RCC 7860 (cell line): ENCODE measurements at places on chromosomes 6 and 20.
A peak's percentile ranks its signal among the peaks of the same experiment; 100 is the strongest.

DNA sequence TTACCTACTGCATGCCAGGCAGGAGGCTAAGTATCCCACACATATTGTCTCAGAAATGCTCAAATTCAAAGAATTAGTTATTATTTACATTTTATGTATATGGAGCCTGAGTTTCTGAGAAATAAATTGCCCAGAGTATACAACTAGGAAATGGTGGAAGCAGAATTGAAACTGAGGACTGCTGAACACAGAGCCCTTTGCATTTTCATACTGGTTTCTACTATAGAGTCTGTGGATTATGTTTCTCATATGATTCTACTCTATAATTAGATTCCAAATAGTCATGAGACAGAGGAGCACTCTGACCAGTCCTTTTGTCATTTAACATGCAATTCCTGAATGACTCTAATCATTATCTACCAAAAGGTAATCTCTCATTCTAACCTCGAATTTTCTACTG is 254.3 kb downstream of the LMBRD1 start:
- DNase-seq, result no peak

GRCh38 chr6:143337201-143337949 is 113.1 kb downstream of the ADAT2 start:
- DNase-seq, result no peak

DNA sequence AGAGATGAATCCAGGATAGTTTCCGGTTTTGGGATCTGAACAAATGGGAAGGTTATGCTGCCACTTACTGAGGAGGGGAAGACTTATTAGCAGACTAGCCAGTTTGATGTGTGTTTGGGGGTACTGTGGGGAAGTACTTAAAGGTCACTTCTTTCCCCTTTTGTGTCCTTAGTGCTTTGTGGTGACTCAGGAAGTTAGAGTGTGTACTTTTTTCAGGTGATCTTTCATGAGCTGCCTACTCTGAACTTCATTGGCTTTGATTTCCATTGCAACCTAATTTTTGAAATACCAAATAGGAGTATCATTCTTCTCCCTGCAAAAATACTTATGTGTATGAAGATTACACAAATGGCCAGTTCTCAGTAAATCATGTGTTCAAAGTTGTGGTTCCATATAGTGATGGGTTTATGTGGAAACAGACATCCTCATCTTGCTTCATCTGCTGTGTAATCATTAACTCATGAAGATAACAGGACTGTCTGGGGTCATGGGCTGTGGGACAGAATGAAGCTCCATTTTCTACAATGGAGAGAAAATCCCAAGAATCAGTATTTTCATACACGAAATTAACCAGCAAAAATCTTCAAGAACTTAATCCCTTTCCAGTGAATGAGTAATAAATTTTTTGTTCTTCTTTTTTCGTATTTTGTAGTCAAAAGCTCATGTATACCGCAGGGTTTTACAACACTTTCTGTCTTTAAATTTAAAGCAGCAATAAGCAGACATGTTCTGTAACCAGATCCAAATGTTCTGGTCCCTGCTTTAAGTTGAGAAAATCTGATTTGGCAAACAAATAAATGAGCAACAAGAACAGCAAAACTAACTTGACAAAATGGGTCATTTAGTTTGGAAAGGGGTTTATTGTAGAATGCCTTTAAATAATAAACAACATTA is 272.2 kb upstream of the FLRT3 start:
- DNase-seq, result peak; percentile 27

DNA sequence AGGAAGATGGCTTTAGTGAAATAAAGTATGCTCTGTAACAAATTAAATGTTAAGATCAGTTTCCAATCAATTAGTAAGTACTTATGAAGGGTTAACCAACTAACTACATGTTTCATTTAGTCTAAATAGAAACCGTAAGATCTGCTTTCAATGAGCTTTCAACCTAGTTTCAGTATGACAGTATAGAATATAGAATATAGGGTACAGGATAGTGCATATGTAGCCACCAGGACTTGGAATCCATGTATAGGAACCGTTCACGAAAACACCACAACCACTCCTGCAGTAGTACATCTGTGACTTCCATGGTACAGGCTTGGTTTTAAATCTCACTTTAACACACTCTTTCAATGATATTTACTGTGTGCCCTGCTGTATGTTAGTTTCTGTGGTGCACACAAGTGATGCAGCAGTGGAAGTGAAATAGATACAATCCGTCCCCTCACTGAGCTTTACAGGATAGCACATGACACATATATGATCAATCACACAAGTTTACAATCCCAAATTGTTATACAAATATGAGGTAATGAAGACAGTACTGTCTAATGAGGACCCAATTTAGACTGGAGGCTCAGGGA is 479.7 kb upstream of the MARCKS start:
- DNase-seq, result no peak

GRCh38 chr20:5127204-5127858 is 523 bp downstream of the CDS2 start:
- DNase-seq, result peak; percentile 9

- no peak for DNase-seq
These were observed 37.1 kb downstream of the PHF3 start for GRCh38 chr6:63672582-63673129.

DNA sequence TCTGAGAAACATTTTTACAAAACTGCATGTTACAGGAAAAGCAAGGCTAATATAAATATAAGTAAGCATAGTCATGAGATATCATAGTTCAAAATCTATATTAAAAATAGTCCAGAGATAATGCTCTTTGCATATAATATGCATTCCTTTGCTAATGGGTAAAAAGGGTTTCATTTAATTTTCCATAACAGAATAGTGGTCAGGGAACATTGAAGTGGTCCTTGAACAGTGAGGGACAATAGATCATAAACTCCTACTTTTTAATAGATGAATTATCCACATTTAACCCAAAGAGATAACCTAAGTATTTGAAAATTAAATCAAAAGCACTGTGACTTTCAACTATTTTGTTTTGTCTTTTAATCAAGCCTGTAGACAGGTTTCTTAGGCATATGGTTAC is 243.1 kb upstream of the ADGRB3 start:
- DNase-seq, result no peak

GRCh38 chr6:14354919-14355572 is 237.5 kb downstream of the CD83 start:
- peak; percentile 63 for DNase-seq

- DNase-seq, result peak; percentile 32
These were observed 765 bp upstream of the GMDS start for GRCh38 chr6:2245877-2246863.

- no peak for DNase-seq
These were observed 176.7 kb upstream of the HSF2 start for GRCh38 chr6:122222761-122223160.

DNA sequence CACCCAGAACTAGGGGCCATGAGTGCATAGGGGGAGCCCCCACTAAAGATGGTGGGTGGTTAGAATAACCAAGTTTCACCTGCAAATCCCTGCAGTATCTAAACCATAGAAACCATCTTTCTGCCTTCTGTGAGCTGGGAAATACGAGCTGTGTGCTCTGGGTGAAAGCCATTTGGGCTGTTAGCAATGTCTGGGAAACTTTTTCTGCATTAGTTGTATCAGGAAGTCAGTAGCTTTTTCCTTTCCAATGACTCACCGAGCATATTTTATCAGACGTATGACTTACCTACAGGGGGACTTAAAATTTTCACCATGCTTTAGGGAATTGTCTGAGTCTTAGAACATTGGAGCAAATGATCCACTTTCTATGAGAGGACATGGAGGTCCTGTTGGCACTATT is 584.0 kb downstream of the QKI start:
- DNase-seq, result no peak
